Stimulated activated CD8-positive, alpha-beta memory T cell treated with anti-CD3 and anti-CD28 coated beads, Interleukin-2, amount 100 ng/mL, for 48 hours (primary cell): ENCODE measurements at places on chromosomes 4 and X.

GRCh38 chr4:119510395-119511149 is 118.0 kb downstream of the PDE5A start:
- DNase-seq: no peak

DNA sequence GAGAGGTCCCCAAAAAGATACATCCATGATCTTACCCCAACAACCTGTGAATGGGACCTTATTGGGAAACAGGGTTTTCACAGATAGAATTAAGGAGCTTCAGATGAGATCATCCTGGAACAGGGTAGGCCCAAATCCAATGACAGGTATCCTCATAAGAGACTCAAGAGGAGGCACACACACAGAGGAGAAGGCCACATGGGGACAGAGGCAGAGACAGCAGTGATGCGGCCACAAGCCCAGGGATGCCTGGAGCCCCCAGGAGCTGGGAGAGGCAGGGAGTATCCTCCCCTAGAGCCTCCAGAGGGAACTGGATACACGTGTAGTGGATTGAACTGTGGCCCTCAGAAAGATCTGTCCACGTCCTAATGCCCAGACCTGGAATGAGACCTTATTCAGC is 82.3 kb downstream of the PRKX start:
- DNase-seq: no peak

DNA sequence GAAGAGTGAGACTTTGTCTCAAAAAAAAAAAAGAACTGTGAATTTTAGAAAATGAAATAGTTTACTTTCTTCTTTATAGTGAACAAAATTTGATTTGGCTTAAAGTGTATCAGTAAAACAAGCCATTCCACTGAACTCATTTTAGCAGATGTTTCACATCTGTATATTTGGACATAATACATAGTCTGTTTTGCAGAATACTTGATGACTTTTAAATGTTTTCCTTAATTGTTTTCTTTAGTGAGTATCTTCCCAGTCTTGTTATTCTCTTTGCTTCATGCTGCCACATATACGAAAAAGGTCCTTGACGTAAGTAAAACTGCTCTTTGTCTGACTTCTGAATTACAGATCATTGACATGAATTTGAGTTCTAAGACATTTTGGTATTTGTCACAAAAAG is 8.3 kb downstream of the TMEM33 start:
- DNase-seq: no peak

GRCh38 chr4:180538384-180539057 is 1704.7 kb upstream of the TENM3 start:
- no peak for DNase-seq

DNA sequence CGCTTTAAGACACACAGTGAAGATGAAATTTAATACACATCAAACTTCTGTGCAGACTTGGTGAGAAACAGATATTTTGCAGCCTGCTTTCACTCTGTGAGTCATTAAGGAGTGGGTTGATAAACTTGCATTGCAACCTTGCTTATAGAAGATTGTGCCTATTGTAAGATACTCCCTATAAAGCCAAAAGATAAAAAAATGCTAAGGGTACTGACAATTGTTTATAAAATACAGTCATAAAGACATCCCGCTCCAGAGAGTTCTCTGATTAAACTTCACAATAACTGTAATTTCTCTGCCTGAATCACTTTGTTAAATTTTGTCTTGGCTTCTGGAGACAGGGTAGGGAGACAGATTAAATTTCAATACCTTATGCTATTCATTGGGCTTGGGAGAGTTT is 49.1 kb downstream of the GALNT7 start:
- no peak for DNase-seq

DNA sequence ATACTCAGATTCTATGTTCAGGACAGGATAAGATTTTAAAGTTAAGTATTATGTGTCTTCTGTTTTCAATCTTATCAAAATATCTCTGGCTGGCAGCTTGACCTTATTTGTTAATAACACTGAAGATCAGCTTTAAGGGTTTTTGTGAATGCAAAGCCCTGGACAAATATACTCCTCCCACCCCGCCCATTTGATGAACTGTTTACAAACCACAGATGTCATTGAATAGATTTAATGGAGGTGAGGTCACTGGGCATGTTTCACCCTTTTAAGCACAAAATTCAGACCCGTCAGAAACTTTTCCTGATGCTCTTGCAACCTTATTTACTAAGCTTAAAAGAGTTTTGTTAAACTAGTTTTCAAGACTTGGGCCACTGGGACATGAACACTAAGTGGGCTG is 10.1 kb upstream of the CXCL8 start:
- DNase-seq: no peak

DNA sequence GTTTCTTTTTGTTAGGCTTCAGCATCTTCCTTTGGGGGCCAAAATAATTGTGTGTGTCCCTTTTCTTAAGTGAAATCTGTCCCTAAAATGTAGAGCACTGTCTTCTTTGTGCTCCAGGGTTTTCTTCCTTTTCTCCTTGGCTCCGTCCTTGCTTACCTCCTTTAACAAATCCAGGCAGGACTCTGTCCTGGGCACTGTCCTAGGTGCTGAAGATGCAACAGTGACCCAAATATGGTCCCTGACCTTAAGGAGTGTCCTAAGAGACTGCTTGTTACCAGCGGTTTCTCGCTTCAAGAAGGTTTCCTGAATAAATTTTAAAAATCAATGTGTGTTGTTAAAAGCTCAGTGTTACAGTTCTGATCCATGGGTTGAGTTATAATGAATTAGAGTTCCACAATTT is 471.8 kb downstream of the KCNIP4 start:
- no peak for DNase-seq

DNA sequence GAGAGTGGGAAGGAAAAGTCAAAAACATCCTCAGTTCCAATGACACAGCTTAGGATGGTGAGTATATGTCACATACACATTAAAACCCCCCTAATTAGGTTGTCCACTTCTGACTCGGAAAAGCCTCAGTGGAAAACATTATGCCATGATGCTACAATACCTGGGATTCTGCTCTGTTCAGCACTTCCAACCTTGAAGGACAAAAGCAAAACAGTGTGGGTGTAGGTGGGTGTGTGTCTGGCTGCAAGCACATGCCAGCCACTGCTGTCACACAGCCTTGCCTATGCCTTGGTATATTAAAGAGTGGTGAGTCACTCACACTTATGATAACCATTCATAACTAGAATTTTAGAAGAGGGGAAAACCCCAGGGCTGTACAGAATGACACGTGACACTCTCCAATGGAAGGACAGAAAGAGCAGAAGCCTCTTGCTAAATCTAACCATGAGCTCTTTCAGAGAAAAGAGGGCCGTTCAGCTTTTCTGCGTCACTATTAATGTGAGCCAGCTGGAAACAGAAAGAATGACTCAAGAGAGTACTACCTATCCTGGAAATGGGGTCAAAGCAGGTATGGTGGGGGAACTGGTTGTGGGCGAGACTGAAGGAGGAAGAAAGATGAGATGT is 159.6 kb downstream of the TET2 start:
- DNase-seq: peak; percentile 33

DNA sequence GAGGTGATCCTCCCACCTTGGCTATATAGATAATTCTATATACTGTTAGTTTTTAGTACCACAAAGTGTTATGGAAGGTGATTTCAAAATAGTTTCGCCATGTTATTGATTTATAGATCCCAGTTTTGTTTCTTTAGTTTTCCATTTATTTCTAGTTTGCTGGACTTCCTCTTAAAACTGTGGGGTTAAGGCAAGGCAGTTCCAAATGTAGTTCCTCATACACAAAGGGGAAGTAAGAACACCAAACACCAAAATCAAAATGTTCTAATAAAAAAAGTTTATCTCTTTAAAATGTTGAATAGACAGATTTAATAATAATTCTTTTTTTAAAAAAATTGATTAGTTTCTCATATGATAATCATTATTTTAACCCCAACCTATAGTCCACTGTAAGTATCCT is 6.8 kb upstream of the CISD2 start:
- no peak for DNase-seq

DNA sequence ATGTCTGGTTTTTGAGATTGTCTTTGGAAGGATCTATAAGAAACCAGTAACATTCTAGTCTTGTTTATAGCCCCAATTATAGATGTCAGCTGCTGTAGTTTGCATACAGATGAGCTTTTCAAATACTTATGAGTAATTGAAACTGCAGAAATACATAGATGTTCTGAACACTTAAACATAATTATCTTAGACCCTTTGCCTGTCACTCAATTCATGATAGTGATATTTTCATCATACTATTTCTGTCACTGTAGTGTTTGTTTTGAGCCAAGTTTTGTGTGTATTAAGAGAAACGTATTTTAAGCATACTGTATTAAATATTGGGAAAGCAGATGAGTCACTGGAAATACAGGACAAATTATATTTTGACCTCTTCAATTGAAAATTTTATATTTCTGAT is 69.8 kb upstream of the SMARCA5 start:
- no peak for DNase-seq

GRCh38 chr4:136962868-136963267 is 569.4 kb downstream of the PCDH18 start:
- no peak for DNase-seq

DNA sequence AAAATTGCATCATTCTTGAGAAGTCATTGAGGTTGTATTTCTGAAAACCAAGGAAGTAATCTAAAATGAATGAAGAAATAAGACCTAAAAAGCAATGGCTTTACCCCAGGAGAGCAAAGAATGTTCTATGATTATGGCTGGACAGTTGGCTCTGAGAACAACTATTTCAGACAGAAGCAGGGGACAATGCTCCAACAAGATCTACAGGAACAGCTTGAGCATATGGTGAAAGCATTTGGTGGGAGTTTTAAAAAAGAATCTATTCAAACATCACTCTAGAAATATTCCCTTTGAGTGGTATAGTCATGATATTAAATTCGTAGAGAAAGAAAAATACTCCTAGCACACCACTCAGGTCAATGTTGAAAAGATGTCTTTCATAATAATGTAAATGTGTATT is 26.7 kb downstream of the DYNLT3 start:
- no peak for DNase-seq

DNA sequence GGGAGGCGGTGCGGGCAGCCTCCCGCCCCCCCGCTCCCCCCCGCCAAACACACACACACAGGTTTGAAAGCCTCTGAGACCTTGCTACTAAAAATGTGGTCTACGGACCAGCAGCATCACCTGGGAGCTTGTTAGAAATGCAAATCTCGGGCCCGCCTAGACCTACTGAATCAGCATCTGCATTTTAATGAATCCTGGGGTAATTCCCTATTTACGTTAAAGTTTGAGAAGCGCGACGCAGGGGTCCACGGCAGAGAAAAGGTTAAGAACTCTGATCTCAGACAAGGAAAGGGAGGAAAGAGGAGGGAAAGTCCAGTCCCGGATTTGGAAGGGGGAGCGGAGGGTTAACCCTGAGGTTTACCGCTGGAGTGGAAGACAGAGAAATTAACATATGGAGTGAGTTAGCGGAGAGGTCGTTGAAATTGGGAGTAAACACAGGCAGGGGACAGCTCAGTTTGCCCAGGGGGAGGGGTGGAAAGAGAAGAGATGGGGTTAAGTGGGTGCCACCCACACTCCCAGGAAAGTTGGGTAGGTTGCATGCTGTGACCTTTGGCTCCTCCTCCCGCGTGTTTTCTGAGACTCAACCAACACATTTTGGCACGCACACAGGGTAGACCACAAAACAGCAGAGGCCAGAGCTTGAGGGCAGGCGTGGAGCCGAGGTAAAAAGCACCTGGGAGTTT is 483.6 kb downstream of the BCOR start:
- peak; percentile 46 for DNase-seq

GRCh38 chr4:80196259-80196921 is 913 bp upstream of the PRDM8 start:
- no peak for DNase-seq

GRCh38 chr4:6071959-6072720 is 53.9 kb upstream of the C4orf50 start:
- DNase-seq: no peak

GRCh38 chr4:20026456-20026855 is 225.2 kb upstream of the SLIT2 start:
- DNase-seq: no peak

DNA sequence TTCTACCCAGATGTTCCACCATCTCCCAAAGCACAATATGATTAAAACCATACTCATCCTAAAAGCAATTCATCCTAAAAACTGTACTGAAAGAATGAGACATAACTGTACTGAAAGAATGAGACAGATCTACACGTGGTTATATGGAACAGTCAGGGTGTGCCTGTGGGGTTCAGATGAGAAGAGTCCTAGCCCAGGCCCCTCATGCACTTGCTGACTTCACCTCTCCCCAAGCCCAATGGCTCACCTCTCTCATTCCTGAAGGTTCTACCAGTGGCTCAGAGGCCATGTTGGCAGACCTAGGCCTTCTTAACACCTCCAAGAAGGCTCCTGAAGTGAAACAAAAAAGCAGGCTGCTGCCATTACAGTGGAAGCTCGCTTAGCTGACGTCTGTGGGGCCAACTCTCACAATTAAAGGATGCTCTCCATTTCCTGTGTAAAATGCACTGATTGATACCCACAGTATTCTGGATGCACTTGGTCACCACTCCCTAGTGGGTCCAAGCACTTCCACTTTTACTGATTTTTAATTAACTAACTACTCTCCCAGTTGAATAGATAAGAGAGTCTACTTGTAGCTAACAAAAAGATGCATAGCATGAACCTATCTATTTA is 3.8 kb downstream of the PLAC1 start:
- no peak for DNase-seq

DNA sequence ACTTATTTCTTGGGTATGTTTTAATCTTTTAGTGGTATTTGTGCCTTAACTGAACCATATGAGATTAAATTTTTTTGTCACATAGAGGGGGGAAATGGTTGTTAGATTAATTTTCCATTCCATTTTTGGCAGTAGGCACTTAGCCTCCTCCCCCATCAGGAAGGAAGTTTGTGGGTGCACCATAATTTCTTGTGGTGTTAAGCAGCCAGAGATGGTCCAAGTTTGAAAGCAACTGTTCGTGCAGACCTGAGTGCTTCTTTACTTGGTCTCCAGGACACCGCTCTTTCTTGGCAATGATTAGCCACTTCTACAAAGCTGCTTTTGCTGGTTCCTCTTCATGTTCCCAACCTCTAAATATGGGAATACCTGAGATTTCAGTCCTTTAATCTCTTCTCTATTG is 92.7 kb upstream of the RPL34 start:
- DNase-seq: no peak
